ENCODE measurements at places on chromosomes 3 and 15.

DNA sequence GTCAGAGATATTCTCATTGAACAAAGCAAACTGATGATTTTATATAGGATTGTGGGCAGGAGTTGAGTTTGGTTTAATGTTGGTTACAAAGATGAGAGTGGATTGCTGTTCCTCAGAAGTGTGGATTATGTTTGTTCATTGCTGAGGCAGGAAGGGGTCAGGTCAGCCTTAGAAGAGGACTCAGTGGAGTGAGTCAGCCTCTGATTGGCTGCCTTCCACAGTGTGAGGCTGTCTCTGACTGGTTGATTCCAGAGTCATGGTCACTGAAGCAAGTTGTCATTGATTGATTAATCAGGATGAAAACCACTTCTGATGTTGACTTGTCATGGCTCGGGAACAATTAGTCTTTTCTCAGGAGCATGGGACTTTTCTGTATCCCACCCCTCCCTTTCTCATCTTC is 36.2 kb downstream of the KBTBD12 start:
- no peak for DNase-seq

DNA sequence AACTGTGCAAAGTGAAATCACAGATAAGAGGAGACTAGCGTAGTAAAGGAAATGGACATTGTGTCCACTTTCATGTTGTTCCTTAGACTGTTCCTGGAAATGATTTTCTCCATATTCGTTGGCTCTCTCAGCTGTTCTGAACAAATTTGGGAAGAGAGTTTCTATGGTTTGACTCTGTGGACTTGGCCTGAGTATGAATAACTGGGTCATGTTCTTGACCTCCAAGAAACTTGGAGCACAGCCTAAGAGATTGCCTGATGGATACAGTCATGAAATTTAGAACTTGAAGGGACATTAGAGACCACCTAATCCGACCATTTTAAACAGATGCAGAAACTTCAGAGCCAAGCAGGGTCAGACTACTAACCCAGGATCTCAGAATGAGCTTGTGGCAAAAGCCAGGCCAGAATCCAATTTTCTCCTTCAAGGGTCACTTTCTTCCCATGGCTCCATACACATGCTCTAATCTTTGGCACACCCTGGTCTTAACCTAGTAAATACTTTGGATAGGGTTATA is 430.4 kb downstream of the RBMS3 start:
- DNase-seq = no peak

DNA sequence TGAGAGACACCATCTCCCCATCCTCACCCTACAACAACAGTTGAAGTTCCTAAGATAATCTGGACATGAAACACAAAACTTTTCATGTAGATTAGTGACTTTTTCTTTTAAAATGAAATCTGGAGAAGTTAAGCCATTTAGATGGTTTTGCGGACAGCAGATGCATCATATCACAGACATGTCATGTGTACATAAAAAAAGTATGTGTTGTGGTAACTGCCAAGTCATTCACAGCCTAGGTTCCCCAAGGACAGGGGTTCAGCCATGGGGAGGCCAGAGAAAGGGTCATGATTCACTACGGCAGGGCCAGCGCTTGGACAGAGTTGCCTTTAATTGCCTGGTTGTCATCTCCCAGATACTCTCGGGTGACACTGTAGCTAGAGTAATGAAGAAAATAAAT is 163.2 kb downstream of the PDZRN3 start:
- DNase-seq = no peak

DNA sequence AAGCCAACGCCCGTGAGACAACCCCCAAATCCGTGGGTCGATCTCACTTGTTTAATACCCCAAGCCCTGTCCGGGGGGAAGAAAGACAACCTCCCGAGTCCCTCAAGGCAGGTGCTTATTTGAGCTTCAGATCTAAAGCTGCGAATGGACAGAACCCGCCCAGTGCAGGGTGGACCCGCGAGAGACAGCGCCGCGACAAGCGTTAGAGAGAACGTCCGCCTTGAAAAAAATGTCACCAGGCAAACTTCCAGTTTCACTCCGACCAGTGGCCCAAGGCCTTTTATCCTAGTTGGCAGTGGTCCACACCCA is 740 bp upstream of the OXSR1 start:
- no peak for DNase-seq

GRCh38 chr3:124781476-124782376 is 51.5 kb downstream of the UMPS start:
- no peak for DNase-seq

GRCh38 chr3:194935632-194936470 is 250.2 kb downstream of the FAM43A start:
- no peak for DNase-seq

DNA sequence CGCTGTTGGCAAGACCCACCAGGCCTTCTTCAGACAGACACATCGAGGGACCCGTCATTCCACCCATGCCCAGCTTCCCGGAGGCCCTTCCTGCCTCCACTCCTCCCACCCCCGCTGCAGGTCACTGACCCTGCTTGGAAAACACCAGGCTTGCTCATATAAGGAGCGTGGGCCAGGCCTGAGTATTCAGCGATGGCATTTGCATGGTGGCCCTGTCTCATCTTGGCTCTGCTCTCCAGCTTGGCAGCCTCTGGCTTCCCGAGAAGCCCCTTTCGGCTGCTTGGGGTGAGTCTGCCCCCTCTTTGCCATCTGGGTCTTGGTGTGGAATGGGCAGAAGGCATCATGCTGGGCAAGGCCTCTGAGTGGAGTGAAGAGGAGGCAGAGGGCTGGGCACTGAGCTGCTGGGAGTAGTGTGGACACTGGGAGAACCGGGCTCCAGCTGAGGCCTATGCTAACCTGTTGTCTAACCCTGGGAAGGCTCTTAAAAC is at the start of gene ITIH3:
TSS of gene ITIH3 (plus strand) at position 185 of the 488 bp plus-strand sequence. CDS start at position 193, 8 bp downstream.
- DNase-seq = no peak

Data from NCI-H748 treated with DMSO at 0.1 percent for 48 hours (cell line).